ENCODE measurements at places on chromosomes 11 and 22. TPM values are rescaled to one million over a fixed set of nuclear protein-coding genes. Genes with fewer than 3 reads are reported as not detected.

DNA sequence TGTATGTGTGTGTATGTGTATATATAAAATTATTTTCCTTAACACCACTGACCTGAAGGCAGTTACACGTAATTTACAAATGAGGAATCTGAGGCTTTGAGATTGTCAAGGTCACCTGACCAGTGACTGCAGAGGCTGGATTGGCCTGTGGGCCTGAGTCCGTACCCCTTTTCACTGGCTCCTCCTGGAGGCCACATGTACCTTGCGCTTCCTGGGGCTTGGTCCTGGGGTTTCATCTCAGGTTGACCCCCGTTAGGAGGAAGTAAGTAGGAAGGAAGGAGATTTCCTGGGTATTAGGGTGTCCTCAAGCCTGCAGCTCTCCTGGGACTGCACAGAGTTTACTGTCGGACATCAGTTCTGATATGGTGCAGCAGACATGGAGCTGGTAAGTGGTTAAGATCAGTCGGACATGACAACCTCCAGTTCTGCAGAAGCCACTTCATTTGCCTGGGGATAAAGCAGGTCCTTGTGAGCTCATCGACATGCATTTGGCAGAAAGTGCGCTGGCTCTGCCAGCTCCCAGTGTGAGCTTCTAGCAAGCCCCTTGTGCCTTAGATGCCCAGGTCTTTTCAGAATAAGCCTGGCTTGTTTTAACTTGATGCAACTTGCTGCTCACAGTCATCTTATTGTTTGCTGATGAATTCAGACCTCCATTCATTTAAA, 36.6 kb downstream of the ST3GAL4 start:
- H3K27me3 ChIP-seq = no peaks in the 10 kb centered on the region
- no peaks in the 10 kb centered on the region for H3K4me1 ChIP-seq

DNA sequence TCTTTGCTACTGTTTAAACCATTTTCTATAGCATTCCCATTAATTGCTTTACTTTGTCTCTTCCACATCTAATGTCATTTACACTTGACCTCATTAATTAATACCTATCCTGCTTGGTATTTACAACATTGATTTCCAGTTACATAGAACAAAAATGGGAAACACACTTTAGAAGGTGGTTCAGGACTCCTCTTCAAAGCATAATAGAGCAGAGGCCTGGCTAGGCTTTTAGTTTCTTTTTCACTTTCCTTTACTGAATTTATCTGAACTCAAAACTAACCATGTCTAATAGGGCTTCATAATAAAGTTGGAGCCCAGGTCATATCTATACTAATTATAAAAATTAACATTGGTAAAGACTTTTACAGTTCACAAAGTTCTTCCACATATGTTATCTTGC, 648.0 kb upstream of the KIRREL3 start:
- no peaks in the 10 kb centered on the region for H3K27me3 ChIP-seq
- no peaks in the 10 kb centered on the region for H3K36me3 ChIP-seq
- no peak overlapping the region for H3K27ac ChIP-seq
- no peaks in the 10 kb centered on the region for H3K4me1 ChIP-seq
- no peak for DNase-seq

DNA sequence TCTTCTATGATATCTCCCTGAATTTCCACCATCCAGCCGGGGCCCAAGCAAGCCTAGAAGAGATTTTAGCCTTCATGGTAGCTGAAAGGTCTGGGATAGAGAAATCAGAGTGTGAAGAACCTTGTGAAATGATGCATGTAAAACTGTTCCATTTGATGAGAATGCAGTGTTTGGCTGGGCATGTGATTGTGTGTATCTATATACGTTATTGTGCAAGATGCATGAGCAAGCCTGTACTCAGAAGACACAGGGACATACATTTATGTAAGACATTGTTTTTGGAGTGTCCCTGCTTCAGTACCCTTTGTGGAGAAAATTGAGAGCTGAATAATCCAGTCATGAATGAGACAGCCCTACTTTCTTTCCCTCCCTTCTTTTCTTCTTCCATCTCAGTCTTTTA, 15.2 kb upstream of the OR52K2 start:
- no peak overlapping the region for H3K27ac ChIP-seq
- no peaks in the 10 kb centered on the region for H3K27me3 ChIP-seq

GRCh38 chr11:4887591-4887990, 5.9 kb downstream of the OR51T1 start:
- no peak overlapping the region for H3K4me3 ChIP-seq
- no peak for DNase-seq
- no peaks in the 10 kb centered on the region for H3K27me3 ChIP-seq
- no peak overlapping the region for H3K27ac ChIP-seq

GRCh38 chr11:14124886-14125285, 162.4 kb downstream of the SPON1 start:
- no peak for DNase-seq
- no peak overlapping the region for H3K27ac ChIP-seq
- no peak overlapping the region for H3K4me3 ChIP-seq
- no peaks in the 10 kb centered on the region for H3K27me3 ChIP-seq
- no peaks in the 10 kb centered on the region for H3K4me1 ChIP-seq

DNA sequence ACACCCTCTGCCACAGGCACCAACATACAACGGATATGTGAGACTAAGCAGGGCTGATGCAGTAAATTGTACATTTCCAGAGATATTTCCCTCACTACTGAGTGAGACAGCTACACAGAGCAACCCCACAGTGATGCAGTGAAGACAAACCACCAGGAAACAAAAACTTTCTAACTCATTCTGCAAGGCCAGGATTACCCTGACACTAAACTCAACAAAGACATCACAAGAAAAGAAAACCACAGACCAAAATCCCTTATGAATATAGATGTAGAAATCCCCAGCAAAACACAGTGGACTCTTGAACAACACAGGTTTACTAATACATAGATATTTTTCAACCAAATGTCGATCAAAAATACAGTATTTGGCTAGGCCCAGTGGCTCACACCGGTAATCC, 1.5 kb upstream of the SLC7A4 start:
- no peaks in the 10 kb centered on the region for H3K27me3 ChIP-seq
- no peak overlapping the region for H3K27ac ChIP-seq
- no peaks in the 10 kb centered on the region for H3K4me1 ChIP-seq
- no peak overlapping the region for H3K4me3 ChIP-seq

DNA sequence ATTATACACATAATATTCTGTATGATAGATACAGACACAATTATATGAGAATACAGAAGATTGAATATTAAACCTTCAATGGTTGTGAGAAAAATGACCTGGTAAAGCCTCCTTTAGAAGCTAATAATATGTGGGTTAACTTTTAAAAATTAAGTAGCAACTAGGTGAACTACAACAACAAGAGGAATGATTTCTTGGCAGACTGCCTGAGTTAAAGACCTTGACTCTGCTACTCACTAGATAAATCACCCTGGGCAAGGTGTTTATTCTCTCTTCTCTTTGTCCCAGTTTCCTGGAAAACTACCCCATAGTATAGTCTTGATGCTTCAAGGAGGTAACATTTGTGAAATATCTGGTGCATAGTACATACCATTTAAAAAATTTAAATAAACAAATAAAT, 519.6 kb upstream of the TENM4 start:
- no peaks in the 10 kb centered on the region for H3K36me3 ChIP-seq
- no peak overlapping the region for H3K4me3 ChIP-seq
- no peak overlapping the region for H3K27ac ChIP-seq
- no peak for DNase-seq
- no peaks in the 10 kb centered on the region for H3K4me1 ChIP-seq

GRCh38 chr11:13215149-13215548, 62.4 kb upstream of the BMAL1 start:
- H3K36me3 ChIP-seq = no peaks in the 10 kb centered on the region
- no peak overlapping the region for H3K27ac ChIP-seq
- H3K27me3 ChIP-seq = no peaks in the 10 kb centered on the region
- no peak for DNase-seq
- no peaks in the 10 kb centered on the region for H3K4me1 ChIP-seq

The OTOG gene
- total RNA-seq = not detected

The ZP1 gene
- not detected for total RNA-seq

The ASRGL1 gene
- total RNA-seq = 2.3 TPM

Measured in T-cell (primary cell).